Stimulated activated CD8-positive, alpha-beta memory T cell treated with anti-CD3 and anti-CD28 coated beads, Interleukin-4, amount 100 ng/mL, for 4 hours (primary cell): ENCODE measurements at places on chromosomes 2 and 18.
A peak's percentile ranks its signal among the peaks of the same experiment; 100 is the strongest.

DNA sequence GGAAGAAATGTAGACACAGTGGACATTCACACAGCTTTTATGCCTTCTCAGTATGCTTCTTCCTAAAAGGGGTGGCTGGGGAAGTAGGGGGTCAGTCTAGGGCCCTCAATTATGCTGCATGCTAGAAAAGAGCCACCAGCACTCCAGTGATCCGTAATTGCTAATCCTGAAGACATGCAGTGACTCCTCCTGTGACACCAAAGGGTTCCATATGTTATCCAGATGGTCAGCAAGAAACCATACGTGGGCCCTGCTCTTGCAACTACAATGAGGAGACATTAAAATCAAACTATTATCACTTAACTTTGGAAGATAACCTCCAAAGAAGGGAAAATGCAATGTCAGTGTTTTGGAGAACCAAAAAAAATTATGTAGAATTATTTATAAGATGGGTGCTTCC, 143.4 kb upstream of the LYPD1 start:
- DNase-seq, result no peak

DNA sequence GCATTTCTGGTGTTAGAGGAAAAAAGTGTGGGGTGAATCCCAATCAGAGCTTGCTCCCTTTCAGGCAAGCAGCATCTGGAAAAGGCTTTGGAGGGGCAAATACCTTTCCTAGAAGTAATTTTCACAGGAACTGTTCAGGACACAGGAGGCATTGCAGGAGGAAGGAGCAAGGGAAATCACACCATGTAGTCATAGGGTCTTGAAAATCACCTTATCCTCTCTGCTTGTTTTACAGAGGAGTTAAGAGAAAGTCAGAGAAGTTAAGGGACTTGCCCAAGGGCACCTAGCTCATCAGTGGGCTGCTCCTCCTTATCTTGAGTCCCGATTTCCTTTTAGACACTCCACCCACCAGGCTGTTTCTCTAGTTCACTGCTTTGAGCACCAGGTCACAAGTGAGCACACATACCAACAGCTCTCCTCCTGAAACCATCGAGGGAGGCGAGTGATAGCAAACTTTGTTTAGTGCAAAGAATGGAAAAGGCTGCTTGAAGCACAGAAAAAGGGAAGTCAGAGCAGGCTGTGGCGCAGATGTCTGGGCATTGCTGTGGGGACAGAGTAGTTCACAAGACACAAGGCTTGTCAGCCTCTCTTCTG, 89.2 kb upstream of the CXCR4 start:
- DNase-seq, result no peak

DNA sequence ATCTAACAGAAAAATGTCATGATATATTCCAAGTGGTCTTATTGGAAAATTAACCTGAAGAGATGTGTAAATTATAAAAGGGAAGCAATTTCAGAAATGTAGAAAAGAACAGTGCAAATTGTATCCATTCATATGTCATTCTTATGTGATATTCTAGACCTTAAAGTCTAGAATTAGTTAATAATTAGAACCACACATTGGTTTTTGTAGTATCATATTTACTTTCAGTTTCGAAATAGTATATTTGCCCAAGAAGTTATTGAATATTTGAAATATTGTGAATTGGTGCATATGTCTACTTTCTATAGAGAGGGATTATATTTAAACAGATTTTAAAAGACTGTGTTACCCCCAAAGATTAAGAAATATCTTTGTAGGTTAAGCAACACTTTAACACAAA, 1348.6 kb upstream of the ACVR2A start:
- no peak for DNase-seq

DNA sequence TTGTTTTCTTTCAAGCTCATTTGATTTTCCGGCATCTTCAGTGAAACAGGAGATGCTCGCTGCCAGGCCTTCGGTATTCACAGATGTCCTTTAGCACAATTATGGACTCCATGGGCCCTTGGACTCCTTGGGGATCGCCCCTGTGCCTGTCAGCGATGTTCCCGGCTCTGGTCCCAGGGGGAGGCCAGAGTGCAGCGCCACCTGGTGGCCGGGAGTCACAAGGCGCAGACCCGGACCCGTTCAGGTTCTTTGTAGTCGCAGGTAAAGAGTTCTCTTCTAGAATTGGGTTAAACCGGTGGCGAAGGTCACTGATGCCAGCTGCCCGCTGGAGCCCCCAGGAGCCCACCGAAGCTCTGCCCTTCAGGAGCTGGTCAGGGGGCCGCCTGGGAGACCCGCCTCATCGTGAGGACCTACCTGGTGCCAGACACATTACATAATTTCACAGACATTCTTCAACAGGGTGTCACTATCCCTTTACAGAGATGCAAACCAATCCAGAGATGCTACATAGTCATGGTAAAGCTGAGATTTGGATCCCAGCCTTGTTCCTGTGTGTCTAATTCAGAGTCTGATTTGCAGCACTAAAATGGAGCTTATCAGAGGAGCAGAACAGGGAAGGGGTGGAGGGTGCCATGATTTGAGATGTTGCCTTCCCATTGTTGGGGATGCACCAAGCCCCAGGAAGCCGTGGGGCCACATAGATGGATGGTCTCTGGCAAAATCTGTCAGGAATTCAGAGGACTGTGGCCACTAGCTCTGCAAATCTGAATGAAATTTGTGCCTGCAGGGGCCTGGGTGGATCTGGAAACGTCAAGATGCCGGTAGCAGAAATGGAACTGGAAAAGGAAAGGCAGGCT, 6.0 kb upstream of the INPP5D start:
- peak; percentile 67 for DNase-seq

DNA sequence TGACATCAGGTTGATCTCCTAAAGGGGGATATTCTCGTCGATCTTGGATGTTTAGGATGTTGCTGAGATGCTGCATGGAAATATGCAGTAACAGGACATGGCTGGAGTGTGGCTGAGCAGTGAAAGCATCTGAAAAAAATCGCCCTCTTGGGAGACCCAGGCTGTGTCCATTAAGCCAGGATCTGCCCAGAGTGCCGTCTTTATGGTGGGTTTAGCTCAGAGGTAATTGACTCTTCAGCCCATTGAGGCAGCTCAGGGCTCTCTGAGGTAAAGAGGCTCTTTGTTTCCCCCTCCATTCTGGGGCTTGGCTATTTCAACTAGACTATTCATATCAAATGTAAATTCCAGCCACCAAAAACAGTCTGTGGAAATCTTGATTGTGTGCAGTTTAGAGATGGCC, 26.5 kb downstream of the OSBPL6 start:
- DNase-seq, result no peak

GRCh38 chr2:3491716-3492474, 27.4 kb downstream of the ADI1 start:
- DNase-seq, result no peak

- DNase-seq, result no peak
Observed at GRCh38 chr2:238108423-238109183, 8.5 kb downstream of the ESPNL start.

DNA sequence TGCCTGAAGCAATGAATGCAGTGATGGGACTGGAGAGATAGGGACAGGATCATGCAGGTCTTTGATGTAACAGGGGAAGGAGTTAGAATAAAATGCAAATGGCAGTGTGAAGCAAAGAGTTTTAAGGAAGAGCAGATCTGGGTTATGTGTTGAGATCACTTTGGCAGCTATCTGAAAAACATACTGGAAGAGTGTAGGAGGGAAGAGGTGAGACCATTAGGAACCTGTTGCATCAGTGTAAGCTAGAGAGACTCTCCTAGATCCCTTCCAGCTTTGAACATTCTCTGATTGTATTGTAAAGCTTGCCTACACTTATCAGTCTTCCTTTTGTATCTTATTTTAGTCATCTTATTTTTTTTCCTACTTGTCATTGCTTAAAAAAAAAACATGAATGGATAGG, 10.5 kb downstream of the ACVR2A start:
- no peak for DNase-seq
